SK-MEL-5 (cell line): ENCODE measurements at places on chromosomes 1 and 21.
A peak's percentile ranks its signal among the peaks of the same experiment; 100 is the strongest.

DNA sequence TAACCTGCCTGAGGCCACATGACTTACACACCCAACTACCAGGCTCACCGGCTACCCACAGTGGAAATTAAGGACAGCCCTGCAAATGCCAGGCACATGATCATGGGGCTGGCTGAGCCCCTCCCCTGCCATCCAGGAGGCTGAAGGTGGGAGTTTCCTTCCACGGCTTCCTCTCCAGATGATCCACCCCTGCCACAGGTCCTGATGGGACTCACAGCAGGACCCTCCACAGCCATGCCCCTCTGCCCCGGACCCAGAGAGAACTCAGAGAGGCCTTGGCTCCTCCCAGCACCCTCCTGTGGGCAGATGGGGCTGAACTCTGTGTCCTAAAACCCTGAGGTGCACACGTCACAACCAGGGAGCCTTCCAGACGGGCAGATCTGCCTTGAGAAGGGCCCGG is 29.1 kb upstream of the CASZ1 start:
- no peak for DNase-seq

GRCh38 chr1:111045033-111045722 is 81.5 kb upstream of the LRIF1 start:
- DNase-seq, result peak; percentile 1

- peak; percentile 70 for DNase-seq
Measured at GRCh38 chr1:175154629-175155472, 37.7 kb downstream of the KIAA0040 start.

- DNase-seq, result no peak
Measured at GRCh38 chr1:20932437-20932977, 145.4 kb upstream of the HP1BP3 start.

DNA sequence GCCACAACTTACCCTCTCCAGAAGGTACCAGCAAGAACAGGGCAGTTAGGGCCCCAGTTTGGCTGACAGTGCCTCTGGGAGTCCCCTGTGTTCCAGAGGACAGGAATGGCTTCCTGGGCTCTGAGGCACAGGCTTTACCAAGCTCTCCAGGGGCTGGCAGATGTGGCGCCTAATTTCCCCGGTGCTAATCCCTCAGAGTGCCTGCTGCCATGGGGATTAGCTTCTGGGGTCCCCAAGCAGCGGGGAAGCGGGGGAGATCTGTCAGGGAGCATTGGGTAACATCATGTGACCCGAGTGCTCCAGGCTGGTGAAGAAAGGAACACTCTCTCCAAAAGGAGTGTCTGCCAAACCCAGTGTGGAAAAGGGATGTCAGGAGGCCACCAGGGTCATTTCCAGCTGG is at the start of gene LACTBL1:
LACTBL1 (minus strand) TSS at position 107 of the 400 bp plus-strand sequence. CDS start 550 bp downstream, outside the sequence.
- DNase-seq, result no peak

DNA sequence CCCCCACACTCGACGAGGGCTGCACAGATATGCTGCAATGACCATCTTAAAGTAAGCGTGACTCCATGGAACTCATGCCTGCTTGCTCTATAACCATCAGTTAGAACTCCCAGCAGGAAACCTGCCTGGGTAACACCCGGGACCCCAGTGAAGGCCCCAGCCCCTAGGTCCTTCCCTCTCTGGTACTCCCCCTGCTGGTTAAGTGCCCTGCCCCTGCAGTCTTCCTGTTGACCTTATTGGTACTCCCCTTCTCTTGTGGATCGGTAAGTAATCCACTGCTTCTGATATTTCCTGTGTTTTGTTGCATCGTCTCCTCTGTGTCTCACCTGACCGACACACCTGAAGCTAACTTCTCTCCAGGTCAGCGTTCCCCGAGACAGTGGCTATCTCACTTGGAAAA is 104.8 kb upstream of the COG2 start:
- no peak for DNase-seq

DNA sequence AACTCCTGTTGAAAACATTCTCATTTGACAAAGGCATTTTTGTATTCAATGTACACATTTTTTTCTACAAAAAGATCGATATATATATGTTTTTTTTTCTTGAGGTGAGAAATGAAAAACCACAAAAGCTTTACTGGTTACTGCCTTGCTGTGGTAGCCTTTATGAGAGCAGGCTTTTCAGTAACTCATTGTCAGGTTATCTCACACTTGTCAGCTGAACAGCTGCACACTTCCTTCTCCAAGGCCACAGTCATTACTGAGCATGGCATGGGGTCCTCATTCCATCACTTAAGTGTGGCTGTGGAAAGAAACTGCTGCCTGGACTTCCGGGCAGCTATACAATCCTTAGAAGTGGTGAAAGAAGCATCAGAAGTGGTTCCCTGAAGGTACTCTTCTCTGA is 169.3 kb upstream of the ZP4 start:
- no peak for DNase-seq
